ENCODE measurements at places on chromosomes 7 and 10.

GRCh38 chr10:104638861-104639589, 2.1 kb upstream of the SORCS3 start:
- no peak for DNase-seq

- peak; percentile 51 for DNase-seq
Observed at GRCh38 chr10:17335065-17335464, 107.0 kb downstream of the VIM start.

DNA sequence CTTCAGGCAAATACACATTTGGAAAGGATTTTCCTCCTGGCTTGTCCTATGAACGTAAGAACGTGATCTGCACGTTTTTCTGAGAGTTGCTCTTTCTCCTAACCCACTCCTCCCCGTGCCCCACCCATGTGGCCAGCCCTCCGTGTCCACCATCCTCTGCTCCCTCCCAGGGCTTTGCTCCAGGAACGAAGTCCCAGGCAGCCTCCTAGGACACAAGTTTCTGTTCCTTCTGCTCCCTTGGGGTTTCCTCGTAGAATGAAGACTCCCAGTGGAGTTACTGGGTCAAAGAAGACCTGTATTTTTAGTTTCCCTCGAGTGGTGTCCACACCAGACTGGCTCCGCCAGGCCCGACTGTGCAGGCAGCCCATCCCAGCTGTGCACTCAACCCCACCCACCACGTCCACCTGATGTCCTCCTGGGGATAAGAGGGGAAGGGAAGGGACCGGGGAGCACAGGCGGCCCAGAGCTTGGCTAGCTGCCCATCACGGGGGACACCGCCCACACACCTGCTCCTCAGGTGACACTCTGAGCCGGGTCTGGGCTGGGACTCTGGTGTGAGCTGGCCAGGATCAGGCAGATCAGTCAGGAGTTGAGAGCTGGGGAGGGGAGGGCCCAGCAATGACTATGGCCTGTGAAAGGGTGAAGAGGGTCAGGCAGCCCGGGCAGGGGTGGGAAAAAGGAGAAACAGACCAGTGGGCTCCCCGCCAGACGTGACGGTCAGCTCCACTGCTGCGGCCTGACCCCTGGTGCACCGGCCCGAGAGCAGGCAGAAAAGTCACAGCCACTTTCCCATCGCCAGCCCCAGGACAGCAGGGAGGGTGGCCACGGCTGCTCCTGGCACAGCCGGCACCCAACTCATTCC, 54.3 kb upstream of the PPP2R2D start:
- no peak for DNase-seq

- no peak for DNase-seq
Observed at GRCh38 chr7:102856036-102856435, 56.8 kb upstream of the LRRC17 start.

- no peak for DNase-seq
Observed at GRCh38 chr10:121851786-121852185, 76.0 kb downstream of the ATE1 start.

- DNase-seq, result no peak
Observed at GRCh38 chr10:48762064-48763042, 77.7 kb downstream of the WDFY4 start.

- no peak for DNase-seq
Observed at GRCh38 chr10:92847202-92847864, 987 bp upstream of the EXOC6 start.

DNA sequence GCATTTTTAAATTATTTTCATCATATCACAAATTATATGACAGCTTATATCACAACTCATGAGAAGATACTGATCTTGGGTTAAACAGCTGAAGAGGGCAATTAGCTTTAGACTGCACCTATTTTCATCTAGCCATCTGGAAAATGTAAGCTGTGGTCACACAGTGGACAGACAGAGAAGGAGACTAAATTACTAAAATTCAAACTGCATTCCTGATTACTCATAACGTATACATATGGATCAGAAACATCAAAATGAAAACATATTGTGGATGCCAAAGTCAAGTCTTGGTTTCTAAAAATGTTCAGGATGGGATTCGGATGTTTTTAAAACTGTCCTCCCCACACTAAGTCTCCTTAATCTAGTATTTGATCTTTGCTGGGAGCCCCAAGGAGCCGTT, 6.6 kb downstream of the BBIP1 start:
- DNase-seq, result peak; percentile 57

DNA sequence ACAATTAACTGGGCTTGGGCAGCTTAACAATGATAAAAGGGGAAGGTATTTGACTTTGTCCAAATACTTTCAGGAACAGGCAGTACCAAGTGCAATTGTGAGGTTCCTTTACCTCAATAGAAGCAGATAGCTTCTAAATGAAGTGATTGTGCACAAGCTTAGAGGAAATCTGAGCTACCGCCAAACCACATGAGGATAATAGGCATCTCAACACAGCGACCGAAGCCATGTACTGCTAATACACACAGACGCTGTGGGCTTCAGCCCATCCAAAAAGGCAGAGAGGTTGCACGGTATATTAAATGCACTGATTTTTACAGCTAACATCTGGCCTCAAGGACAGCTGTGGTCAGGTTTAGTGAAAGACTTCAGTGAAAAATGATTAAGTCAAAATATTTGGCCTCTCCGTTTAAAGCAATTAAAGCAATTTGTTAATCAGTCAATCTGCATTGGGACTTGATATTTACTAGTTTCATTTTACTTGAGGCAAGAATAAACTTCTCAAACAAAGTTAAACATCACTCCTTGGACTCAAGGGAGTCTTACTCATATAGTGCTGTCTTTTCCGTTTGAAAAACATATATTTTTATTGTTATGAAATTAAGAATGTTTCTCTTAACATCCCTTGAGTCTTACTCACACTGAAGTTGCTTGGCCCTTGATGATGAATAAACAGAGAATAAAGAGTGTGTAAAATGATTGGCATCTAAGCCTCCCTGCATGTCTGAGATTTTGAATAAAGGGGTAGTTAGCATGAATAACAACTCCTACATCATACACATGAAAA, 306.3 kb downstream of the C7orf25 start:
- DNase-seq, result no peak

GRCh38 chr10:129863201-129863663, 100.8 kb downstream of the EBF3 start:
- DNase-seq, result no peak

- DNase-seq, result no peak
Observed at GRCh38 chr7:155282671-155283070, 15.0 kb upstream of the INSIG1 start.

DNA sequence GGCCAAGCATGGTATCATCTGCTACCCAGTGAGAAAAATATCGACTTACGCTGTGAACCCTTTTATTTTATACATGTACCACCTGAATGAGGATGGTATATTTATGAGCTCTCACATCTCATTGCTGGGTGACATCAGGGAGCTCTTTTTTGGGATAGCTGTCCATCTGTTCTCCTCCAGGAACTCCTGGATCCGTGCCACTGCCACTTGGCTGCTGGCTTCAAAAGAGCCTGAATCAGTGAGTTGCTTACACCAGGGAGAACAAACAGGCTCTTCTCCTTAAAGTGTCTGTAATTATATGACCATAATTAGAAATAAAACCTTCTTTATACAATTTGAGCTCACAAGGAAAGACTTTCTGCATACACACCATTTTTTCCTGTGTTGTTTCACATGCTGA, 106.2 kb downstream of the KAT6B start:
- no peak for DNase-seq

DNA sequence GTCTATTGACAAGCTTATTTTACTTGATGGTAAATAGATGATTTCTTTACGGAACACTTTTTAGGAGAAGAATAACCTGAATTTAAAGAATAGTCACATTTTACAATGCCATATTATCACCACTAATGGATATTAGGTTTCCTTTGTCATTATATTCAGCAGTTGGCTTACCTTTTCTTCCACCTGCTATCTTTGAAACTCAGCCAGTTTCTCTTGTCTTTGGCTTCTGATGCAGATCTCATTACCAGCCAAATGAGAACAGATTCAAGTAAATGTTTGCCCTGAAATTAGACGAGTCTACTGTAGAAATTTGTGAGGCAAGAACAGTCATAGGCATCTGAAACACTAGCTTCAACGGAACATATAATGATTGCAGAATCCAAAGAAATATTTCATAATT, 85.5 kb upstream of the OIT3 start:
- no peak for DNase-seq

DNA sequence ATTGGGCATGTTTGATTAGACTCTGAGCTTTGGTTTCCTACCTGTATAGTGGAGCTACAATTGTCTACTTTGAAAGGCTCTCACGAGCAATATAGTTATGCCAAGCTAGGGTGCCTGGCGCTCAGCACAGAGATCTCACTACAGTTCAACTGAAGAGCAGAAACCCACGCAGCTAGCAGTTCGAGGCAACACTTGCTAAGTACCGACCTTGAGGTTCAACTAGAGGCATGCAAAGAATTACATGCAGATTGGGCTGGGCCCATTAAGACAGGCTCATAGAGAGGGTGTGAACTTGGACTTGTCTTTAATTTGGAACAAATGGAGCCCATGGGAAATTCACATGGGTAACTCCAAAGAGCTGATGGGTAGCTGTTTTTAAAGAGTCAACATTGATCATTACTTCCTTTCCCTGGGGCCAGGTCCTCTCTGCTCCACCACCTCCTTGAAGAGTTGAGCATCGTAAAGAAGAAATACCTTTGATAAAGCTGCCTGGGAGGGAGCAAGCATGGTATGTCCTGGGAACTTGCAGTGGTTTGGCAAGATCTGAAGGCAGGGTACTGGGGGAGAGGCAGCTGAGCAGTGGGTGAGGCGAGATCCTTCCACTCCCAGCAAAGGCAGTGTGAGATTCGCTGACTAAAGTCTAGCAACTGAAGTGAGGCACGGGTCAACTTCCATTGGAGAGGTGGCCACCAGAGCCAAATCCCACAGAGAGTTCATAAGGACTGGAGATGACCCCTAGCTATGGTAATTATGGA, 25.5 kb upstream of the AFAP1L2 start:
- DNase-seq, result no peak

DNA sequence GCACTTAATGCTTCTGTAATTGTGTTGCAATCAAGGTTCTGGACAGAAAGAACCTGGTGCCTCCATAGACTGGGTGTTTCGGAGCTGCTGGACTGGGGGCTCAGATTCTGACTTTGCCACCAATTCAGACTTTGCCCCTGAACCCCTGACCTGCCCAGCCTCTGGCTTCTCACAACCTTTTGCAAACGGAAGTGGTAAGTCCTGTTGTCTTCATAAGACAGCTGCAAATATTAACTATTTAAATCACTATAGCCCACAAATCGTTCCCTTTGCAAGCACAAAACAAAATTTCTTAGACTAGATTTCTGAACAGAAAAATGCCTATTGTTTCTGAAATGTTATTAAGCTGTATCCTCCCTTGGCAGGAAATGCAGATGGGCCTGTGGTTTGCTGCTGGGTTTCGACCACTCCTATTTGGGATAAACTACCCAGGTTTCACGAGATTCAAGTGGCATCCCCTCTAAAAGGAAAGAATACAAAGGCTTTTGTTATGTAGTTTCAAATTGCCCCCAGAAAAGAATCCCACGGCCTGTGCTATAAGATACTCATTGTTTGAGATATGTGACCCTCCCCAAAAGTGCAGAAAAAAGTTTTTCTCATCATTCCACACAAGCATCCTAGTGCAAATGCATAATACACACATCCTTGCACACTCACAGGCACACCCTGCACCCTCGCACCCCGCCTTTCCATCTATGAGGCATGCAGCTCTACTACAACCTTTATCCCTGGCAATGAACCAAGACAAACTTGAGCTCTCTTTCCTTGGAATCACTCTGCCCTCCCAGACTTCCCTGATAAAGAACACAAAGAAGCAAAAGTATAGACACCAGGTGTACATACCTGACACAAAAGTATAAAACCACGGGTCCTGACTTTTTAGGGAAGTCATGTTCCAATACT, 209.1 kb downstream of the PRPF18 start:
- no peak for DNase-seq

DNA sequence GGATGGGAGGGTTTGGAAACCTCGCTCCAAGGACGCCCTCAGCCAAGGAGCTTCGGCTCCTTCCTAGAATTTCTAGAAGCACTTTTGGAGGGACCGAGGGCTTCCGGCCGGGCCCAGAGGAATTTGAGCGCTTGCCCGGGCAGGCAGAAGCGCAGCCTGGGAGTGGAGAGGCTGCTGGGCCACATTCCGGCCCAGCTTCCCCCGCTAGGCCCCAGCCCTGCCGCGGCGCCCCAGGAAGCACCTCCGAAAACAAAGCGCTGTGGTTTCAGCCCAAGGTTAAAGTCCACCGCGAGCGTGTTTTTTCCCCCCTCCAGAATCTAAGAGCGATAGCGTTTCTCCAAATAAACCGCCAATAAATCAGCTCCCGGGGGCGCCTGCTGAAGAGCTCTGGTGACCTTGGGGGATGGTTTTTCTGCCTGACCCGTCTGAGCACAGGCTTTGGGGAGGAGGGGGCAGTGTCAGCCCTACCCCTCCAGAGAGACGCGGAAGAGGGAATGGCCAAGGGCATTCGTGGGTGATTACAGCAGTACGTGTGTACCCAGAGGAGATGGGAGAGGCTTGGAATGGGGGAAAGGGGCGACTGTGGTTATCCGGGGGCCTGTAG, 5.7 kb upstream of the TNRC18 start:
- DNase-seq, result no peak

GRCh38 chr7:92749832-92750446, 86.4 kb downstream of the CDK6 start:
- no peak for DNase-seq
